ENCODE measurements at places on chromosomes 11 and 22.

DNA sequence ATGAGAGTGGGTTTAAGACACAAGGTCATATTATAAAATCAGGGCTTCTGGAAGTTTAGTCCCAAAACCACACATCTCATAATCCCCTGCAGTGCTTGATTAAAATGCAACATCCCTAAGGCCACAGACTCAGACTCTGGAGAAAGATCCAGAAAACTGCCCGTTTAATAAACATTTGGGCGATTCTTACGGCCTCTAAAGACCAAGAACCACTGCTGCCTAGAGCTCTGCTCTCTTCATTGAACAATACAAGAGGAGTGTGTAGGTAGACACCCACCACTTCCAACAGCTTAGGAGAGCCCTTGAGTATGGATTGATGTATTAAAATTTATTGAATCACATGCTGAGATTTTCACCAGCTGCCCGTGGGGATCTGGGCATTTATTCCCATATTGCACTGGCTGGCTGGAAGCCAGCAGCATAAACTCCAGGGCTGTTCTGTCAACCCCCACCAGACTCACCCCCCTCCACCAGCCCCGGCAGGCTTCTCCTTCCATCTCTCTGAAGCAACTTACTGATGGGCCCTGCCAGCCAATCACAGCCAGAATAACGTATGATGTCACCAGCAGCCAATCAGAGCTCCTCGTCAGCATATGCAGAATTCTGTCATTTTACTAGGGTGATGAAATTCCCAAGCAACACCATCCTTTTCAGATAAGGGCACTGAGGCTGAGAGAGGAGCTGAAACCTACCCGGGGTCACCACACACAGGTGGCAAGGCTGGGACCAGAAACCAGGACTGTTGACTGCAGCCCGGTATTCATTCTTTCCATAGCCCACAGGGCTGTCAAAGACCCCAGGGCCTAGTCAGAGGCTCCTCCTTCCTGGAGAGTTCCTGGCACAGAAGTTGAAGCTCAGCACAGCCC is 749 bp upstream of the BEST1 start:
- peak; percentile 84 for DNase-seq

DNA sequence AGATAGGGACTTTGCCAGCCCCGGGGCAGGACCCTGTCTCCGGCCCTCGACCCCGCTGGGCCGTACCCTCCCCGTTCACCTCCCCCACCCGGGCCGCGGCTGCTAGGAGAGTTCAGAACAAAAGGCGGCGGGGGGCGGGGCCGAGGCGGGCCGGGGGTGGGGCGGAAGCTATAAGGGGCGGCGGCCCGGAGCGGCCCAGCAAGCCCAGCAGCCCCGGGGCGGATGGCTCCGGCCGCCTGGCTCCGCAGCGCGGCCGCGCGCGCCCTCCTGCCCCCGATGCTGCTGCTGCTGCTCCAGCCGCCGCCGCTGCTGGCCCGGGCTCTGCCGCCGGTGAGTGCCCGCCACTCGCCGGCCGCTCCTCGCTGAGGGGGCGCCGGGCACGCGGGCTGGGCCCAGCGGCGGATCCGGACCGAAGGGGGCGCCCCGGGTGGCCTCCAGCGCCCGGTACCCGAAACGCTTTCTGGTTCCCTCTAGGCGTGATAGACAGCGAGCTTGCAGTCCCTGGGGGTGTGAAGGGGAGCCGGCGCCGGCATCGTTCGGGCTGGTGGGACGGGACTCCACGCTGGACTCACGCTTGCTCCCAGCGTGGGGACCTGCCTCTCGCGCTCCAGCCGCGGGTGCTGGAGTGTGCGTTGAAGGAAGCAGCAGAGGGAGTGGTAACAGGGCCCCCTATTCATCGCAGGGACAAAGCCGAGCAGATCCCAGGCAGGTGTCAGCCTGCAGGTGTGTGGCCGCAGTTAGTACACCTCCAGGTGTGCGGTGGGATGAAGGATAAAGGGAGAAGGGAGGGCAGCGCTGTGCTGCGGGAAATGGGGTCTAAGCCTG is at the start of gene MMP11:
Gene MMP11 (plus strand): TSS at position 201 of the 825 bp plus-strand sequence. CDS start 22 bp downstream, at position 223.
- DNase-seq, result no peak

- no peak for DNase-seq
Measured at GRCh38 chr22:44001521-44001920, 22.6 kb upstream of the PARVB start.

DNA sequence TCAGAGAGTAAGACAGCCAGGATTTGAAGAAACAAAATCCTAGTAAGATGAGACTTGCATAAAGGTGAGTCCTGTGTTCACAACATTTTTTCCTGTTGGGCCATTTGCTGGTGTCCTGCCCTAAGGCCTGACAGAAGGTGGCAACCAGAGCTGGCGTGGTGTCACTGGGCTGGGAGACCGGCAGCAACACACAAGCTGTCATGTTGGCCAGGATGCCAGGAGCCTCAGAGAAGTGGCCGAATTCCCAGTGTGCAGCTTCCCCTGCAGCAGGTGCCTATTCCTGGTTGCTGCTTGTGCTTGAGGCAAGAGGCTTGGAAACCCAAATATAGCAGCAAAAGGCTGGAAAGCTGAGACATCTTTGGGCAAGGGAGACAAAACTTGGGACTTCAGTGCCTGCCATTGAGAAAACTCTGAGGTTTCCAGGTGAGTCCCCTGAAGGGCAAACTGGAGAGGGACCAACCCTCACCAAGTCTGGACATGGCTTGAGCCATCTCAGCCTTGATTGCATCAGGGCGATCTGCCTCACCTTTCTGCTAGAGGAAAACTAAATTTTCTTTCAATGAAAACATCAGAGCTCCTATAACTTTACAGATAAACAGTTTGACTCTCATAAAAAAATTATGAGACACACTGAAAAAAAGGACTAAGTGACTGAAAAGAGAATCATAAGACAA is 25.9 kb downstream of the ALG12 start:
- no peak for DNase-seq

- no peak for DNase-seq
Measured at GRCh38 chr11:76048763-76049162, 157.5 kb downstream of the WNT11 start.

Measured in HFFc6 (cell line).